ENCODE measurements at places on chromosomes 12 and 14.

DNA sequence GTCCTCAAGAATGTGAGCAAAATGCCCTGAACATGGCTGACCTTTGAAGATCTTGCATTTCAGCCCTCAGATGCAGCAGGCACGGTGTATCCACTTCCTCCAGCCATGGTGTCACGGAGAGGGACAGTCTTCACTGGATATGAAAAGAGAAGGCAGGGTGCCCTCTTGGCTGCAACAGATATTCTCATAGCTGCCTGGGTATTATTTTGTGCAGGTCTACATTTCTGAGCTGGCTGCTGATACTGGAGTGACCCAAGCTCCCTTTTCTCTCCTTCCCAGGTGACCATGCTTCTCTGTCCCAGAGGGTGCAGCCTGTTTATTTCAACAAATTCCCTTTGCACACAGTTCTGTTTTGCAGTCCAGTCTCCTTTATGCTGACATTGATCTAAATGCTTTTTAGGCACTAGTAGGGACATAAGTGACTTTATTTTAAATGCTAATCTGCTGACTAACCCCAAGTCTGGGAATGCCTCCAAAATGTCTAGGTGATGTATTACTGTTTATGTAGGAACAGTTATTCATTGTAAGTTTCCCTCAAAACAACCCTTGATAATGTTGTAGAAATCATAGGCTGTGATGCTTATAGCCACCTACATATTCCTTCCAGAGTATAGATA lies 17.4 kb upstream of the PYGL start:
- peak; percentile 51 for DNase-seq

DNA sequence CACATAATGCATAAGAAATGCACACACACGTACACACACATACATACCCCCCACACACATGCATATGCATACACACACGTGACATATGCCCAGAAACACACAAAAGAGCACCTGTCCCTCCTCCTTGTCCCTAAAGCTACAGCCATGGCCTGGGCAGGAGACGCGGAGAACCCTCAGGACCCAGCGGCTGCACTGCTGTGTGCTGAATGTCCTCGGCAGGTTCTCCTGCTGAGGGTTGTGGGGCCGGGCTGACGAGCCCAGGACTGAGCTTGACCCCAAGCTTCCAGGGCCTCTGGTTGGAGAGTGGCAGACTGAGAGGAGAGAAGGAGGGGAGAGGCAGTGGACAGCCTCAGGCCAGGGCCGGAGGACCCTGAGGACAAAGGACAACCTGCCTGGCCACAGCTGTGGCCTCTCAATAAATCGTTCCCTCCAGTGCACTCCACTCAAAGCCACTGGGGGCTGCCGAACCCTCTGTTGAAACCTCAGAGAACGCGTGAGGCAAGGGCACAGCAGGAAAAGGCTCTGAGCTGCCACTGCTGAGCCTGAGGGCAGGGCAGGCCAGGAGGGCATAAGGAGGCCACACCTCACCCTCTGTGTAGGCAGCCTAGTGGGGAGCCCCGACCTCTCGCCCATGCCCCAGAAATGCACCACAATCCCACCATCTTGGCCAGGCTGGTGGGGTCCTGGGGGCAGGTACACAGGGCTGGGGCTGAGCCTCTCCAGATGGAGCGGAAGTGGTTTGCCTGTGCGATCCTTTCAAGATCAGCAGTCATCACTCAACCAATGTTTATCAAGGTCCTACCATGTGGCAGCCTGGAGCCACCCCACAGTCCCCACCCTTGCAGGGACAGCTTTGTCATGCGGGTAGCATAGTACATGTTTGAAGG lies 3.1 kb downstream of the CACNA2D4 start:
- DNase-seq = peak; percentile 33

DNA sequence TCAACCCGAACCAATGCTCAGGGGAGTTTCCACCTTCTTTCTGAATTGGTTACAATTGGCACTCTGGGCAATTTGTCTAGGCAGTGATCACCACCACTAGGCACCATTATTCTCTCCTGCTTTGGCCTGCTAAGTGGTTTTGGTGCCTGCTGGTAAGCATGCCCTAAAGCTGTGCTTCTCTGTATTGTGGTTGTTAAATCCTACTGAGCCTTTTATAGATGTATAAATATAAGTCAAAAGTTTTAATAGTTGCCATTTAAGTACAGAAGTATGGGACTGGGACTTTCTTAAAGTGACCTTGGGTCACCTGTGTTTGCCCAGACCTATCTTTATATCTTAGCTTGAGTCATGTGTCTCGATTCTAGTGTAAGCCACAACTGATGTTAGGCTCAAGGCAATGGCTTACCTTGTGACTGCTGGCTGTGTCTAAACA lies 475.9 kb downstream of the SLC16A7 start:
- DNase-seq = no peak

DNA sequence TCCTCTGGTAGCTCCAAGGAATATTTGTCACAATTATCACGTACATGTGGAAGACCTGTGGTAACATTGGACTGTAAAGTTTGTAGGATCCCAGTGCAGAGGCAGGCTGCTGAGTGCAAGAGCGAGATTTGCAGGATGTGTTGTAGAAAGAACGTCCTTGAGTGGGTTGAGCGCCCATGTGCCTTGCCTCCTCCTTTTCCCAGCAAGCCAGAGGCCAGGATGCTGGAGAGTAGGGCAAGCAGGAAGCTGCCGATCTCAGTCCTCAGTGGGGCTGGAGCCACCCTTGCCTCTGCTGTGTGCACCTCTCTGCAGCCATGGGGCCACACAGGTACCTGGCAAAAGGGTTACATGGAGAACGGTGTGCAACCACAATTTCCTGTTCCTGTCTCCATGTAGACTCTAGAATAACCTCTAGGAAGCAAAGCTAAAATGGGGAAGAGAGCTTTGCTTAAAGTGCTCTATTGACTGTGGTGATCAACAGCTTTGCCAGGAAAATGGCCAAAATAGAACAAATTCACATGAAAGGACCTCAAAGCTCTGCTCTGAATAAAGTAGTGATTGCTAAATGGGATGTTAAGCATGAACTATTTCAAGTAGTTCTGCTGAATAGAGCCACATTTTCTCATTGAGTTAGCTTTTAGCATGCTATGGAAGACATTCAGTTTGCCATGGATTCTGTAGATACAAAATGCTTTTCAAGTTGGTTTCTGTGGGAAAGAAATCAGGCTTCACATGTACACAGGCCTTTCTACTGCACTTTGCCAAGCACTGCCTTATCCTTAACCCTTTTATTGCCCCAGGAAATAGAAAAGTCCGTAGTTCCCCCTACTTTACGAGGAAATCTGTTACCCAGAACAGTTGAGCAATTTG lies 37.4 kb downstream of the ANKRD9 start:
- no peak for DNase-seq

DNA sequence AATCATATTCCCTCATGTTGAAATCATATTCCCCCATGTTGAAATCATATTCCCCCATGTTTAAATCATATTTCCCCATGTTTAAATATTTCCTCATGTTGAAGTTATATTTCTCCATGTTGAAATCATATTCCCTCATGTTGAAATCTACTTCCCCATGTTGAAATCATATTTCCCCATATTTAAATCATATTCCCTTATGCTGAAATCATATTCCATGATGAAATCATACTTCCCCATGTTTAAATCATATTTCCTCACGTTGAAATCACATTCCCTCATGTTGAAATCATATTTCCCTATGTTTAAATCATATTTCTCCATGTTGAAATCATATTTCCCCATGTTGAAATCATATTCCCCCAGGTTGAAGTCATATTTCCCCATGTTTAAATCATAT lies 34.6 kb upstream of the ADGRD1 start:
- no peak for DNase-seq

DNA sequence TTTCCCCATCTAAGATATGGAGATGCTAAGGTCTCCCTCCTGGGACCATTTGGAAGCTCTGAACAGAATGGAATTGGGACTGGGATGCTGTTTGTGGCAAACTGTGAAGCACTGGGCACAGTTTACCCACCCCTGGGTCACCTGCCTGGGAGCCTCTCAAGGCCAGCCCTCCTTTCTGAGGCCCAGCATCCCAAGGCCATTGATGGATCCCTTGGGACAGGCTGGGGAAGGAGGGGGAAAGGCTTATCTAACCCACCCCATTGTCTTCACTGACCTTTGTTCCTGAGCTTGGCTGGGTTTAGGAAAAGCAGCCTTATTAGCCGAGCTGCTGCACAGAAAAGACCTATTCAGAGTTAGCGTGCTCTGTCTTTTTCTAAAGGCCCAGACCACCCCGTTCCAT lies 5.2 kb downstream of the CCDC85C start:
- no peak for DNase-seq

GRCh38 chr14:93037351-93037750 lies 78.4 kb downstream of the ITPK1 start:
- DNase-seq = no peak

DNA sequence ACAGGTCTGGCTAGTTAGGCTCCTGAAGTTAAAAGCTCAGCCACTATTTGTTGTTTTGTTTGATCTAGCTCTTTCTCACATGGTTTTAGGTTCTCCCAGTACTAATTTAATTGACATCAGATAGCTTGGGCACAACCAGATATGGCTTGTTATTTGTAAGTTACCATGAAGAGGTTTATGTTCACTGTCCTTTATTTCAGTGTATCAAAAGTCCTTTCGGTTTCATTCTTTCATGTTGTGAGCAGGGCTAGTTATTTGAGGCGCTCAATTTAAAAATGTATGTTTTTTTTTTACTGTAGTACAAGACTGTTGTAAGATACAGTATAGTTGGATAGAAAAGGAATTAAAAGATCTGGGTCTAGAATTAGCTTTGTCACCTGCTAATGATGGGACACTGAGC lies 7.0 kb downstream of the GPX2 start:
- no peak for DNase-seq
